ENCODE measurements at places on chromosomes 12 and 14. TPM values are rescaled to one million over a fixed set of nuclear protein-coding genes. Genes with fewer than 3 reads are reported as not detected.

GRCh38 chr12:18721452-18721851 lies 16.4 kb downstream of the PLCZ1 start:
- no peak for DNase-seq

GRCh38 chr12:105721051-105721825 lies 390.7 kb downstream of the C12orf75 start:
- no peak for DNase-seq

Gene IL31
- not detected for total RNA-seq

Gene TOX4
- 57.4 TPM for total RNA-seq

Gene MANSC4
- total RNA-seq, result not detected

DNA sequence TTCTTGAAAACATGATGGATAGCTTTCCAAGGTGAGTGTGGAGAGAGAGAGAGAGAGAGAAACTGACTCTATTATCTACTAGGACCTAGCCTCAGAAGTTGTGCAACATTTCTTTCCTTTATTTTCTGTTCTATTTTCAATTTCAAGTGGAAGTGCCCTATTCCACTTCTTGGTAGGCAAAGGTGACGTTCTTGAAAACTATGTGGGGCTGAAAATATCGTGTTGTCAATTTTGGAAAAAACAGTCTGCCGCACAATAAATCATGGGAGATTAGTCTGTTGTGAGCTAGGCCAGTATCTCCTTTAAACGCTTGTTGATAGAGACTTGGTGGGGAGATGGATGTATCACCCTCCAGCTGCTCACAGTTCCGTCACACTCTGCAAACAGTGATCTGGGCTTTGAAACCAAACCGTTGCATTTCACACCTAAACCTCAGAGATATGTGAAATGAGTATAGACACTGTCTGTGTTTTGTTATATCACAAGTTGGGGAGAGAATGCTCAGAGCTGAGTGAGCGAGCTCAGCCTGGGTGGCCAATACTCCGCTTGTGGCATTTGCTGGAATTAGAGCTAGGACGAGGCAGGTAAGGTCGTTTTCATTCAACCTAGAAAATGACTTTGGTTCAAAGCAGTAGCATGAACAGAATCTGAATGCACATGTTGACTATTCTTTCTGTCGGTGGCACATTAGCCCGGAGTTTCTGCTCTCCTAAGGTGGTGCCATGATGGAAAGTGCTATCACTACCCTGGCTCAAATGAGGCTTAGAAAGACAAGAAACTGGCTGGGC lies 75.1 kb upstream of the ST8SIA1 start:
- peak; percentile 51 for DNase-seq

- no peak for DNase-seq
Observed at GRCh38 chr12:61355105-61355504, 905.1 kb upstream of the USP15 start.

Gene IFNG-AS1
- 1.2 TPM for total RNA-seq

- no peak for DNase-seq
Observed at GRCh38 chr14:33835677-33836076, 115.2 kb downstream of the EGLN3 start.

Gene MRPL42
- total RNA-seq, result 93.8 TPM

DNA sequence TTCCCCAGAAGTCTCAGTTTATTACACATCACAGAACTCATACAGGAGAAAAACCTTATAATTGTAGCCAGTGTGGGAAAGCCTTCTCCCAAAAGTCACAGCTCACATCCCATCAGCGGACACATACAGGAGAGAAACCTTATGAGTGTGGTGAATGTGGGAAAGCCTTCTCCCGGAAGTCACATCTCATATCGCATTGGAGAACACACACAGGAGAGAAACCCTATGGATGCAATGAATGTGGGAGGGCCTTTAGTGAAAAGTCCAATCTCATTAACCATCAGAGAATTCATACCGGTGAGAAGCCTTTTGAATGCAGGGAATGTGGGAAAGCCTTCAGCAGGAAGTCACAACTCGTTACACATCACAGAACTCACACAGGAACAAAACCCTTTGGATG lies 20.1 kb downstream of the ZNF84 start:
- DNase-seq, result no peak

Gene RGS6
- total RNA-seq, result not detected

DNA sequence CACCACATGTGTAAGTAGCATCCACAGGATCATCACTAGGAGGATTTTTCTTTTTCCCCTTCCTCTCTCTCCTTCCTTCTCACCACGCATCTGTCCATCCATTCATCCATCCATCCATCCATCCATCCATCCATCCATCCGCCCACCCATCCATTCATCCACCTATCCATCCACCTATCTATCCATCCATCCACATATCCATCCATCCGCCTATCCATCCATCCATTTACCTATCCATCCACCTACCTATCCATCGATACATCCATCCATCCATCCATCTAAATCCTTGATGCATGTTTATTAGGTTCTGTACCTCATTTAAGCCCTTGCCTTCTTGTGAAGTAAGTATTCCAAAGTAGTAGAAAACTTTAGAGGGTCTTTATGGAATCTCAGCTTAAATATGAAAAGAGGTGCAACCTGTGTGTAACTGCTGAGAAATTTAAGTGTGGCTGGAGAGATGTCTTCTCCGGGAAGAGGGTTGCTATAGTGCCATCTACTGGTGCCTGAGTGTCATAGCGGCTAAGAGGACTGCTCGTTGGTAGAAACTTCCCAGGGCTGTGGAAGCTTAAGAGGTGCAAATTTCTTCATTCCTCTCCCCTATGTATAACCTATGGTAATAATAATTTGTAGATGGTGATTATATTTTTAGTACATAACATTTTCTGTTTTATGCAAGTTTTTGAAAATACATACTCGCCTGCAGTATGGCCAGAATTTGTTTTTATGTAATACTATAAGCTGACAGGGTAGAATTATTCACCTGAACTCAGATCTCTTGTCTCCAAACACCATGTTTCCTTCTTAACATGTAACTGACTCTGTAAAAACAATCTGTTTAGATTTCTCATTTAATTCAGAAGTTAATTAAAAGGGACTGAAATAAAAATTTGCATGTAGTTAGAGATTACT lies 46.0 kb downstream of the MYO1H start:
- DNase-seq, result peak; percentile 60

DNA sequence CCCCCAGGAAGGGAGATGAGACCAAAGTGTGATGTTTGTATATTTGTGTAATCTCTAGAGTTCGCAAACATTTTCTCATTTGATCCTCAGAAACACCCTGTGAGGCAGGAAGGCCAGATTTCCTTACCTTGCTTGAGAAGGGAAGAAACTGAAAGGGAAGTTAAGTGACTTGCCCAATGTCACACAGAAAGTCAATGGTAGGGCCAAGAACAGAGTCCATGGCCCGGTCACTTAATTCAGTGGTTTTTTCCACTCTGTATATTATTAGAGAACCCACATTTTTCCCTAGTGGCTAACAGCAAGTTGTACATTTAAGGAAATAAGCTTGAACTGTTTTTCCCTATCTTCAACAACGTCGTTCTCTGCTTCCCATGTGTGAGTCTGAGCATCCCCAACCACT lies 25.6 kb upstream of the CHPT1 start:
- no peak for DNase-seq

DNA sequence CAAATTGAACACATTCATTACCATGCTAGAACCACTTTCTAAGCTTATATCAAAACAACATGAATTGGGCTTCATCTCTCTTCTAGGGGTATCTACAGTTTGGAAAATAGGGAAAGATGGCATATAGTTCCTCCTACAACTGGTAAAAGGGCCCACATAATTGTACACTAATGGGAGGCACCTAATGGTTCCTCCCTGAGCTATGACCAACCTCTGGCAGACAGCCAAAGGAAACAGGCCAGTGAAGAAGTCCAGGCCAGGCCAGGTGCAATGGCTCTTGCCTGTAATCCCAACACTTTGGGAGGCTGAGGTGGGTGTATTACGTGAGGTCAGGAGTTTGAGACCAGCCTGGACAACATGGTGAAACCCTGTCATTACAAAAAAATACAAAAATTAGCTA lies 23.2 kb upstream of the APOF start:
- DNase-seq, result no peak

DNA sequence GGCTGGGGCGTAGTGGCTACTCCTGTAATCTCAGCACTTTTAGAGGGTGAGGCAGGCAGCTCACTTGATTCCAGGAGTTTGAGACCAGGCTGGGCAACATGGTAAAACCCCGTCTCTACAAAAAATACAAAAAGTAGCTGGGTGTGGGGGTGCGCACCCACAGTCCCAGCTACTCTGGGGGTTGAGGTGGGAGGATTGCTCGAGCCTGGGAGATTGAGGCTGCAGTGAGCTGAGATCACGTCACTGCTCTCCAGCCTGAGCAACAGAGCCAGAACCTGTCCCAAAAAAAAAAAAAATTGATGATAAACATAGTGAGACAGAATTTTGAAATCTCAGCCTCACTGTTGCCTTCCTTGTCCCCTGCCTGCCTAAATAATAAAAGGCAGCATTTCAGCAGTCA lies 40.0 kb downstream of the PTPN11 start:
- DNase-seq, result no peak

- no peak for DNase-seq
Observed at GRCh38 chr12:104011253-104011652, 38.7 kb downstream of the GLT8D2 start.

Gene KRT77
- total RNA-seq, result not detected

Gene GDF3
- not detected for total RNA-seq

- no peak for DNase-seq
Observed at GRCh38 chr14:49582113-49582977, 3.8 kb downstream of the RPS29 start.

- DNase-seq, result peak; percentile 71
Observed at GRCh38 chr12:2682296-2683251, 112.2 kb upstream of the FKBP4 start.

Gene CCDC177
- not detected for total RNA-seq

GRCh38 chr12:52313461-52313860 lies 7.7 kb downstream of the KRT83 start:
- no peak for DNase-seq

- DNase-seq, result peak; percentile 32
Observed at GRCh38 chr12:131211340-131211938, 257.7 kb downstream of the ADGRD1 start.

Measured in activated naive CD4-positive, alpha-beta T cell treated with anti-CD3 and anti-CD28 coated beads for 36 hours (primary cell).